GM04504 (cell line): ENCODE measurements at places on chromosomes 6 and 20.

- peak; percentile 66 for DNase-seq
Observed at GRCh38 chr20:17541996-17542395, 10.8 kb upstream of the BFSP1 start.

DNA sequence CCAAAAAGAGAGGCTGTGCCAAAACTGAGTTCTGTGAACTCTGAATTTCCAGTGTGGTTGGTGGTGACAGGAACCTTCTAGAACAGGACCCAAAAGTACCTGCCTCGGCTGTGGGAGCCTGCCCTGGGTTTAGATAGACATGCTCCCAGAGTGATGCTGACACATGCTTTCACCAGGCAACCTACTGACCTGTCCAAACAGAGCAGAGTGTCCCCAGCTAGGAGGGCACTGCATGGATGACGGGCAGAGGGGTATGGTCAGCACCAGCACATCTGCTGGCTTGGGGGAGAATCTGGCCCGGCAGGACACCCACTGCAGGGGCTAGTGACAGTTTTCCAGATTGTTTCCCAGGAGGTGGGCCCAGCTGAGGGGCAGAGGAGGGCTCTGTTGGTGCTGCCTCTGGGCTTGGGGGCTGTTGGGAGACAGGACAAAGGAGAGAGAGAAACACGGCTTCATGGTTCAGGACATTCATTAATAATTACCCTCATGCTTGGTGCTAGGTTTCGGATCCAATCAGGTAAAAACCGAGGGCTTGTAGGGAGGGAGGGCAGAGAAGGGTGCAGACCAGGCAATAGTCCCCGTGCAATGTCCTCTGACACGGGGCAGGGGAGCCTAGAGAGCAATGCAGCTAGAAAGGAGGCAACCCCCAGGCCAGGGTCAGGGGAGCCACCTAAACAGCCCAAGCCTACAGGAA is 15.0 kb downstream of the KCNK5 start:
- DNase-seq, result no peak

GRCh38 chr6:11653028-11653583 is 115.6 kb downstream of the TMEM170B start:
- peak; percentile 79 for DNase-seq

DNA sequence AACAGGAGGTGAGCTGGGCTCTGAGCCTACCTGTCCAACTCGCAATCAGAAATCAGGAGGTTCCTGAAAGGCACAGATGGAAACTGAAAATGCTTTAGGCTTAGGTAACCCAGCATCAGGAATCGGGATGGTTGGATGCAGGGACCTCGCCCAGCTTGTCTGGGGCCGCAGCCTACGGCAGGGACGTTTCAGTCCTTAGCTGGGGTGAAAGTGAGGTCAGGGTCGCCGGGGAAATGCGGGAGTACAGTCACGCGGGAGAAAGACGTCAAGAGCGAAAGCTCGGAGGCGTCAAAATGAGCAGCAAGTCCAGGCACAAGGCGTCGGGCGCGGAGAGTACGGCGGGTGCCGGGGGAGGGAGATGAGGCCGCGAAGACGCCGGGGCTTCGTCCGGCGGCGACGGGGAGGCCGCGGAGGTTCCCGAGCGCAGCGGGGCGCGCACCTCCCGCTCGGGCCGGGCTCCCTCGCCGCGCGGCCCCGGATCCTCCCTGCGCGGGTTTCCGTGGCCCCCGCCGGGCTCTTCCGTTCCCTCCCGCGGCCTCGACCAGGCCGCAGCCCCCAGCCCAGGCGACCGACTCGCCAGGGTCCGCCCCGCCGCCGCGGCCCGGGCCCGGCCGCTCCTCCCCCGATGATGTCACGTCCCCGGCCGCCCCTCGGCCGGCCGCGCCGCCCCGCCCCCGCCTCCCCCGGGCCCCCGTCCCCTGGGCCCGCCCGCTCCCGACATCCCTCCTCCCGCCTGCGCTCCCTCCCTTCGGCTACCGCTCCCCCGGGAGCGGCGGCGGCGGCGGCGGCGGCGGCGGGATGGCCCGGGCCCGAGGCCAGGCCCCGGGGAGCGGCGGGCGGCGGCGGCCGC is at the start of gene EBF4:
Gene EBF4, plus strand, starts transcription at position 745 of the 850 bp plus-strand sequence. CDS start 866 bp downstream, outside the sequence.
- no peak for DNase-seq

GRCh38 chr6:15110726-15111354 is 135.0 kb upstream of the JARID2 start:
- no peak for DNase-seq

GRCh38 chr6:40476673-40477072 is 110.5 kb downstream of the LRFN2 start:
- DNase-seq, result no peak

GRCh38 chr6:64996301-64996700 is 710.7 kb downstream of the EYS start:
- DNase-seq, result no peak

GRCh38 chr20:47070176-47070575 is 175.5 kb downstream of the EYA2 start:
- no peak for DNase-seq

DNA sequence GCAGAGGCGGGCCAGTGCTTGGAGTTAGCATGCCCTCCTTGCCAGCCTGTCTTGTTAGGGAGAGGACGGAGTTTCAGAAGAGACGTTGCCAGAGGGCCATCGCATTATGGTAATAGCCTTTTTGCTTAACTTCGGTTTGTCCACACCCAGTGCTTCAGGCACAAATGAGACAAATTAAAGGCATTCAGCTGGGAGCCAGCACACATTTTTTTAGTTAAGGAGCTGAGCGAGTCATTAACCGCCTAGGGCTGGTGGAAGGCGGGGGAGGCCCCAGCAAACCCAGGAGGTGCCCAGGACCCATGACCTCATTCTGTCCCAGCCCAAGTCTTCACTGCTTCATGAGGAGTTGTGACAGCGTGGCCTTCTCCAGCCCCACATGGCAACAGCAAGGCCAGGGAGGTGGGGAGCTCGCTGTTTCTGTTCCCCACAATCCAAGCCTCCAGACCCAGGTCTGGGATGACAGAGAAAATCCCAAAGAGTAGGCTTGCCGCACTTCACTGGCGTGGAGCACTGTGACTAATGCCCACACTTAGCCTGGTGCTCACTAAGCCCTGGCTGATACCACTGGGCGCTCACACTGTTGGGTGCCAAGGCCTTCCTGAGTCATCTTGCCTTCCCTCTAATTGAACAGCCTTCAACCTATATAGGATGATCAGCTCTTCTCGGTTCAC is 237.1 kb downstream of the ANKRD60 start:
- DNase-seq, result peak; percentile 90

DNA sequence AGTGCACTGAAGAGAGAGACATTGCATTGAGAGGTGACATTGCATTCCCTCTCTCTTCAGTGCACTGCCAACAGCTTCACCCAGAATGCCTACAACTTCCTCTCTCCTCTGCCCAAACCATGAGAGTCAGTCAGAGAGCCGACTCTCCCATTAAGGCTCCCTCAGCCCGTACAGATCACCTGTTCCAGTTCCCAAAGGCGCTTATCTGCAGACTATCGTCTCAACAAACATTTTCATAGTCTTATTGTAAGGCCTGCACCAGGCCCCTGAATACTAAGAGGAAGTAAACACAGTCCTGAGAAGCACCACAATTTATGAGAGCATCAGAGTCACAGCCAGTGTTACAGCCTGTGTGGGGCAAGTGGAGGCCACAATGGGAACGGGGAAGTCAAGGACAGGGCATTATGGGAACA is 53.7 kb downstream of the GFOD1 start:
- no peak for DNase-seq

DNA sequence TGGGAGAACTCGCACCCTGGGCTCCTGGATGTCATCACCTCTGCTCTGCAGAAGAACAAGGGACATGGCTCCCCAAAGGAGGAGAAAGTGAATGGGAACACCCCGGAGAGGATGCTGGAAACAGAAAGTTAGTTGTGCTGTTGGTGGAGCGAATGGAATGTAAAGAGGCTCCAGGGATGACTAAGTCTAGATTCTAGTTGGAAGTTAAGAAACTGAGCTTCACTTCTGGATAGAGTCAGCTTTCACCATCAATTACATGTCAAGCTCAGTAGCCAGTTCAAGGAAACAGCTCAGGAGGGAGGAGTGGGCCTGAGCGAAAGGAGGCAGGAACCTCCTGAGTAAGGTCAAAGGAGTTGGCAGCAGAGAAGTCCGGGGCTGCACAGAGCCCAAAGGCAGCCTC is 132.1 kb upstream of the ARID1B start:
- DNase-seq, result no peak
